Activated CD4-positive, alpha-beta memory T cell treated with anti-CD3 and anti-CD28 coated beads, Interleukin-2, amount 10 ng/mL, durations not matched to agents 7 days and 5 days (primary cell): ENCODE measurements at places on chromosomes 3 and 15.

DNA sequence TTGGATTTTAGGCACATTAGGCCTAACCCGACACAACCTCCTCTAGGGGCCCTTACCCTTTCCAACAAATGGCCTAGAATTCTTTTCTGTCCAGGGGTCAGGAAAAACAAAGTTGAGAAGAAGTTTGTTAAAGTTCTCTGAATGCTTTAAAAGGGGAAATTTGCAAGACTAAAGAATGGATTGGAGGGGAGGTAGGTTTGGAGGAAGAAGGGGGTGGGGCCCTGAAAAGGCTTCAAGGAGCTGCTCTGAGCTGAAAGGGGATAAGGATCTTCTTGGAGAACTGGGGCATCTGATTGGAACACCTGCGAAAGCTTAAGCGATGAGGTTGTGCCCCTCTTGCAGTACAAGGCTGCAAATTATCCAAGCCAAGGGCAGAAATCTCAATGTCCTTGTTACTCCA, 3.9 kb upstream of the SENP2 start:
- H3K4me3 ChIP-seq: no peak overlapping the region
- no peak for DNase-seq
- H3K27me3 ChIP-seq: no peaks in the 10 kb centered on the region
- H3K27ac ChIP-seq: no peak overlapping the region

- H3K4me1 ChIP-seq: peaks cover 2% of the 10 kb centered on the region
- no peak overlapping the region for H3K27ac ChIP-seq
- peaks cover 20% of the 10 kb centered on the region for H3K27me3 ChIP-seq
- DNase-seq: no peak
- no peak overlapping the region for H3K4me3 ChIP-seq
- H3K36me3 ChIP-seq: no peaks in the 10 kb centered on the region
Measured at GRCh38 chr15:31020542-31020941, 29.1 kb upstream of the MTMR10 start.

DNA sequence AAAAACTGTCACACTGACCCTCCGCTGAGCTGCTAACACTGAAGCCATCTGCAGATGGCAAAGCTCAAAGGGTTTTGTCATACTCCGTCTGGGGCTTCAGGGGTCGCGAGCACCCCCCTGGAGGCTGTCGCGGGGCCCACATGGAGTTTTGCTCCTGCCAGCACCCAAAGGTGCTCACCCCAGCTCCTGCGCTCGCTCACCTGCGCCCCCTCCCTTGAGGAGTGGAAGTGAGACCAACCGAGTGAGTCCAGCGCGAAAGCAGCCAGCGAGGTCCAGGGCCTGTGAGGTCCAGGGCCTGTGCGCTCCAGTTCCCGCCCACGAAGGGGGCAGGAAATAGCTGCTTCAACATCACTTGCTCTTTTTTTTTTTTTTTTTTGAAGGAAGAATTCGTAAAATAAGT, 208.5 kb downstream of the ROBO2 start:
- no peak for DNase-seq
- no peaks in the 10 kb centered on the region for H3K36me3 ChIP-seq
- no peaks in the 10 kb centered on the region for H3K4me1 ChIP-seq
- no peak overlapping the region for H3K4me3 ChIP-seq

DNA sequence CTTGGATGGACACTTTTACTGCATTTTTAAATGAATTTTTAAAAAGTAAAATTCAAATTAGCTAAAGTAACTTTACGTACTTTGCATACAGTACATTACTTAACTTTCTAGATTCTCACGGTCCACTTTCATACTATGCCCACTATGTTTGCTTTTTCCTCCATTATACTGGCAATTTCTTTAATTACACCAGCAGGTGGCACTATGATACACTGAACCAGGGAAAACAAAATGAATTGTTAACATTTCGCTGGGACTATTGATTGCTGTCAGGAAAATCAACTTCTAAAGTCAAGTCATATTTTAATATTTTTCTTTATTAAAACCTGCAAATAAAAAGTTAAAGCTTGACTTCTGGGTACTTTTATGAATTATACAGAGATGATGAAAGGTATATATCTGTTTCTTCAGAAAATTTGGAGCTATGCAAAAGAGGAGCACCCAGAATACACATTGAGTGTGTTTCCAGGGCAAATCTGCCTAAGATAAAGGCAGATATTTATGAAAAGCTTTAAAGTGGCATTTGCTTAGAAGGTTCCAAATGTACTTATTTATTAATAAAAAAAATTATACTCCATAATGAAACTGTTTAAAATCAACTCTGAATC, 21.8 kb upstream of the POU1F1 start:
- DNase-seq: no peak
- H3K27ac ChIP-seq: no peak overlapping the region
- H3K4me1 ChIP-seq: no peaks in the 10 kb centered on the region
- no peak overlapping the region for H3K4me3 ChIP-seq
- H3K36me3 ChIP-seq: no peaks in the 10 kb centered on the region
- peaks cover 1% of the 10 kb centered on the region for H3K27me3 ChIP-seq

DNA sequence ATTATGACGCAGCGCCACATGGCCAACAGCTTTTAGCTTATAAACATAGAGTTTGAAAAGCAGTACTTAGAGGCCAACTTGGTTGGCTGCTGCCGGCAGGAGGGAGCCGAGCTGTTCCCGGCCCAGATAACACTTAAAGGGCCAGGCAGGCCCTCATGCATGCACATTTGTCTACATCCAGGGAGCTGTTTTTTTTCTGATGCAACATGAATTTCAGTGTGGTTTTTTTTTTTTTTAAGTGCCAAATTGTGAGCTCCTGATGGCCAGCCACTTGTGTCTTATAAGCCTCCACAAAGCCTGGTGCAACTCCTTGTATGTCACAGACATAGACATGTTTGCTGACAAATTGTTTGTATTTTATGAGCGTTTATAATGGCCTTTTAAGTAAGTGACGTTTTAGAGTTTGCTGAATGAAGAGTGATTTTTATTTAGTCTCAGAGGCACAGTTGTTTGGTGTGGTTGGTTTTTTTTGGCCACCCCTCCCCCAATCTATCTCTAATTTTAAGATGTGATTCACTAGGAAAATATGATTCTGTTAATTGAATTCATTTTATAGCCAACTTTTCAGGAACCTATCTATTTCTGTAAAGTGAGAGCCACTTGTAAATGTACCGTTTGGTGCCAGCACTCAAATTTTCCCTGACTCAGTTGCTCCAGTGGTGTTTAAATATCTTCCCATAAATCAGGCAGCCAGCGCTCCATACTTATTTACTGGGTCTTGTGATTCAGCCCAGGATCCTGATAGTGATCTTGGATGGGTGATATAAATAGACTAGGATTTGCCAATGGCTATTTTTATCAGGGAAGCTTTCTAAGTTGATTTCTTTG, 134.3 kb downstream of the VGLL4 start:
- no peaks in the 10 kb centered on the region for H3K36me3 ChIP-seq
- no peak overlapping the region for H3K27ac ChIP-seq
- DNase-seq: no peak
- no peak overlapping the region for H3K4me3 ChIP-seq
- H3K27me3 ChIP-seq: no peaks in the 10 kb centered on the region

- no peak overlapping the region for H3K4me3 ChIP-seq
- no peak overlapping the region for H3K27ac ChIP-seq
- no peaks in the 10 kb centered on the region for H3K27me3 ChIP-seq
- no peaks in the 10 kb centered on the region for H3K4me1 ChIP-seq
- peak; percentile 16 for DNase-seq
Measured at GRCh38 chr3:79086514-79086913, 681.3 kb downstream of the ROBO1 start.

DNA sequence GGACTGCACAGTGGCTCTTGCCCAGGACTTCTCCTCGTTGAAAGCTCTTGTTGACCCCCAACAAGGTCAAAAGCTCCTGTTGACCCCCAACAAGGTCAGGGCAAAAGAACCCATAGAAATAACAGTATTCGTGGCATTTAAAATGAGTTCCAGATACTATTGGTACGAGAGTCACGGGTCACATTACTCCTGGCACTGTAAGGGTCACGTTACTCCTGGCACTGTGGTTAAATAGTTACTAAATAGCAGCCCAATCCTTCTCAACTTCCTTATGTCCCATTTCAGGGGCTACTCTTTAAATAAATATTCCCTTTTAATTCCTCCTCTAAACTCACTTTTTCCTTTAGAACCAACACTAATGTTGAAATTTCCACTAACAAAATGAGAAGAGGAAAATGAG, 18.2 kb upstream of the ADCY5 start:
- DNase-seq: no peak
- H3K27ac ChIP-seq: no peak overlapping the region
- H3K4me3 ChIP-seq: no peak overlapping the region
- no peaks in the 10 kb centered on the region for H3K36me3 ChIP-seq
- peaks cover 32% of the 10 kb centered on the region for H3K27me3 ChIP-seq

DNA sequence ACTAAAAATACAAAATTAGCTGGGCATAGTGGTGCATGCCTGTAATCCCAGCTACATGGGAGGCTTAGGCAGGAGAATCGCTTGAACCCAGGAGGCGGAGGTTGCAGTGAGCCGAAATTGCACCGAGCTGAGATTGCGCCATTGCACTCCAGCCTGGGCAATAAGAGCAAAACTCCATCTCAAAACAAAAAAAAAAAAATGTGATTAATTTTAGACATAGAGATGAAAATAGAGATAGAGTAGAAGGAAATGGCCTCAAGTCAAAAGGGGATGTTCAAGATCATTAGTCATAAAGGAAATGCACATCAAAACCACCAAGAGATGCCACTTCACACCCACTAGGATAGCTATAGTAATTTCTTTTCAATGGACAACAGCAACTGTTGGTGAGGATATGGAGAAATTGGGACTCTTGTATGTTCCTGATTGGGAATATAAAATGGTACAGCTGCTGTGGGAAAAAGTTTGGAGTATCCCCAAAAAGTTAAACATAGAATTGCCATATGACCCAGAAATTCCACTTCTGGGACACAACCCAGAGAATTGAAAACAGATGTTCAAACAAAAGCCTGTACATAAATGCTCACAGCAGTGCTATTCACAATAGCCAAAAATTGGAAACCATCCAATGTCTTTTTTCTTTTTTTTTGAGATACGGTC, 55.4 kb downstream of the ABHD2 start:
- peaks cover 17% of the 10 kb centered on the region for H3K36me3 ChIP-seq
- H3K4me3 ChIP-seq: no peak overlapping the region
- H3K4me1 ChIP-seq: peaks cover 38% of the 10 kb centered on the region
- no peaks in the 10 kb centered on the region for H3K27me3 ChIP-seq

DNA sequence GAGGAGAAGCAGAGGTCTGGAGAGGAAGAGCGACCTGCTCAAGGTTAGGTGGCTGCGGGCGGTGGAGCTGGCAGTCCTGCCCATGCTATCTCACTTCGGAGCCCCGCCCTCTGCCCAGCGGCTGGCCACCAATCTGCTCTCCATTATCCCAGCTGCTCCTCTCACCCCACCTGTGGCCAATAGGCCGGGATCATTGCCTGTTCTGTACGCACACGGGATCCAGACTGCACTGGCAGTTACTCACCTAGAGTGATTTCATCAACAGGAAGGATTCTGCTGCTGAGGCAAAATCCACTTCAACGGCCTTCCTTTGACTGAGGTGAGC, 100.6 kb downstream of the TLE3 start:
- no peak for DNase-seq
- H3K27me3 ChIP-seq: peaks cover 11% of the 10 kb centered on the region
- H3K4me3 ChIP-seq: no peak overlapping the region
- H3K36me3 ChIP-seq: no peaks in the 10 kb centered on the region

GRCh38 chr3:194541483-194541882, 54.7 kb upstream of the ATP13A3 start:
- H3K4me3 ChIP-seq: no peak overlapping the region
- no peak overlapping the region for H3K27ac ChIP-seq
- no peaks in the 10 kb centered on the region for H3K36me3 ChIP-seq
- peaks cover 5% of the 10 kb centered on the region for H3K4me1 ChIP-seq
- no peak for DNase-seq

DNA sequence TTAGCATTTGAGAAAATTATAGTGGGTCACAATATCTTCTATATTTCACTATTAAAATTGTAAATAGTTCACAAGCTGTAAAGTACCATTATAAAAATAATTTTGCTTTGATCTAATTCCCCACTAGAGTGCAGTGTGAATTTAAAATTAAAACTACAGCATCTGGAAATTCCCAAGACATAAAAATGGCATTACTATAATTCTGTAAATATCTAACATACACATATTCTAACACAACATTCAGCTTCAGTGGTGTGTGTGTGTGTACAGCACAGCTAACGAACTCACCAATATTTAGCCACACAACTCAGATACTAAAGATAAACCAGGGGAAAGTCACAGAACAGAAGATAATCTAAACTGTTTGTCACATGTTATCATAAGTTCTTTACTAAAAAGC, 424.9 kb upstream of the ZNF385D start:
- no peak overlapping the region for H3K27ac ChIP-seq
- DNase-seq: no peak
- no peaks in the 10 kb centered on the region for H3K27me3 ChIP-seq
- H3K4me1 ChIP-seq: no peaks in the 10 kb centered on the region
- H3K4me3 ChIP-seq: no peak overlapping the region

- H3K27me3 ChIP-seq: peaks cover 7% of the 10 kb centered on the region
- no peaks in the 10 kb centered on the region for H3K36me3 ChIP-seq
- H3K4me1 ChIP-seq: no peaks in the 10 kb centered on the region
- no peak for DNase-seq
- no peak overlapping the region for H3K4me3 ChIP-seq
Measured at GRCh38 chr15:63084806-63085205, 36.9 kb upstream of the LACTB start.

DNA sequence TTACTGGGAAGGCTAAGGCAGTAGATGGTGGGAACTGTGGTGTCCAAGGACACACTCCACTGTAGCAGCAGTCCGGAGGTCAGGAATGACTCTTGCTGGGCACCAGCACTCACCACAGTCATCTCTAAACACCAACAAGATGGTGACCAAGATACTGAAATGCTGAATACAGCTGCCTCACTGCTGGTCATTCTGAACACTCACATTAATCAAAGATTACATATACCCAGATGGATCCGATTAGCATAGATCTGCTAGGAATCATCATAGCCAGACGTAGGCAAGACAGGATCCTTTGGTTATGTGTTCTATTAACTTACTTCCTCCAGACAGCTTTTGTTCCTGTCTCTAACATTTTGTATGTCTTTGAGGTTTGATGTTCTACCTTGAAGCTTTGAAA, 134.9 kb upstream of the BFSP2 start:
- no peak overlapping the region for H3K27ac ChIP-seq
- H3K4me3 ChIP-seq: no peak overlapping the region
- H3K4me1 ChIP-seq: no peaks in the 10 kb centered on the region
- H3K27me3 ChIP-seq: peaks cover 10% of the 10 kb centered on the region

GRCh38 chr3:65268426-65268825, 580.6 kb upstream of the ADAMTS9 start:
- DNase-seq: no peak
- no peaks in the 10 kb centered on the region for H3K4me1 ChIP-seq
- H3K27ac ChIP-seq: no peak overlapping the region
